ENCODE measurements at places on chromosomes 5 and 9.

DNA sequence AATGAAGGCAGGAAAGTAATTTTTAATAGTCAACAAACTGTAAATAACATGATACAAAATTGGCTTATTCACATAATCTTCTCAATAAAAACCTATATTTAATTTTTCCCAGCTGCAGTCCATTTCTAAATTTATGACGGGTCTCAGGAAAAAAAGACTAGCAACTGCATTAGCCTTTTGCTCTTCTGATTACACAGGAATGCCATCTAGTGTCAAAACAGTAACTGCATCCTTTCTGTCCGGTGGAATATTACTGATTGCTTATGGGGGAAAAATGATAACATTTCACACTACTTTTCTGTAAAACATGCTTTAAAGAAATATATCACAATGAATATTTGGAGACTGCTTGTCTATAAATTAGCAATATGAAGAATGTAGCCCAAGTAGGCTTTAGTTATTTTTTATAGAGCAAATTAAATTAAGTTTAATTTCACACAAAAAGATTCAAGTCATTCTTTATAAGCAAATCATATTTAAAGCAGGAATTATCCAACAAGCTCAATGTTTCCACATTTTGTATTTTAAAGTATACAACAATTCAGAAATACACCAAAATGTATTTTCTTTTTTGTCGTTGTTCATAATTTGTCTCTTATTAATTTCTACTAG lies 534.7 kb downstream of the CDH10 start:
- DNase-seq: no peak

DNA sequence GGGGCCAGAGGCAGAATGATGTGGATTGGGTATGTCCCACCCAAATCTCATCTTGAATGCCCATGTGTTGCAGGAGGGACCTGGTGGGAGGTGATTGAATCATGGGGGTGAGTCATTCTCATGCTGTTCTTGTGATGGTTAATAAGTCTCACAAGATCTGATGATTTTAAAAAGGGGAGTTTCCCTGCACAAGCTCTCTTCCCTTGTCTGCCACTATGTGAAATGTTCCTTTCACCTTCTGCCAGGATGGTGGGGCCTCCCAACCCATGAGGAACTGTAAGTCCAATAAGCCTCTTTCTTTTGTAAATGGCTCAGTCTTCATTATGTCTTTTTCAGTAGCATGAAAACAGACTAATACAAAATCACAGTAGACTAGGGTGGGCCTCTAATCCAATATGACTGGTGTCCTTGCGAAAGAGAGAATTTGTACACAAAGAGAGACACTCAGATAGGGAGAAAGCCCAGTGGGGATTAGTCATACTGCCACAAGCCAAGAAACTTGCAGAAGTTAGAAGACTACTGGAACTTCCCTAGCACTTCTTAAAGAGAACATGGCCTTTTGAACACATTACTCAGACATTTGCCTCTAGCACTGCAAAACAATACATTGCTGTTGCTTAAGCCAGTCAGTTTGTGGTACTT lies 68.4 kb downstream of the ANXA1 start:
- DNase-seq: no peak

- no peak for DNase-seq
Measured at GRCh38 chr9:33289496-33289895, 820 bp upstream of the NFX1 start.

GRCh38 chr9:88173378-88173999 lies 35.2 kb upstream of the SPATA31C2 start:
- peak; percentile 58 for DNase-seq

- DNase-seq: no peak
Measured at GRCh38 chr9:80086822-80087345, 515.1 kb downstream of the TLE4 start.

DNA sequence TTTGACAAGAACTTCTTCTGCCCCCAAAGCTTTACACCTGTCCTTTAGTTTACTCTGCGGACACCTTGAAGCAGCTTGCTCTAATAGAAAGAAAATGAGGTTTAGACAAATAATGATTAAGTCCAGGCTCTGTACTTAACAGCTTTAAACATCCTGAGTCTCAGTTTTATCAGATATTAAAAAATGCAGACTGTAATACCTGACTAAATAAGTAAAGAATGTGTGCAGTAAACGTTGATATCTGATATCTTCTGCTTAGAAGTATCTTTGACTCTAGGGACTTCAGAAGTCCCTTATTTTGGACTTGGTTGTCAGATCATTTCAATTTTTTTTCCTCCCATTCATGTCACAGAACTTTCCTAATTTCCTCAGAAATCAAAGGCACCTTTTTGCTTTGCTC lies 1060.4 kb downstream of the CDH12 start:
- no peak for DNase-seq

- no peak for DNase-seq
Measured at GRCh38 chr5:172548311-172548731, 92.7 kb upstream of the NEURL1B start.

DNA sequence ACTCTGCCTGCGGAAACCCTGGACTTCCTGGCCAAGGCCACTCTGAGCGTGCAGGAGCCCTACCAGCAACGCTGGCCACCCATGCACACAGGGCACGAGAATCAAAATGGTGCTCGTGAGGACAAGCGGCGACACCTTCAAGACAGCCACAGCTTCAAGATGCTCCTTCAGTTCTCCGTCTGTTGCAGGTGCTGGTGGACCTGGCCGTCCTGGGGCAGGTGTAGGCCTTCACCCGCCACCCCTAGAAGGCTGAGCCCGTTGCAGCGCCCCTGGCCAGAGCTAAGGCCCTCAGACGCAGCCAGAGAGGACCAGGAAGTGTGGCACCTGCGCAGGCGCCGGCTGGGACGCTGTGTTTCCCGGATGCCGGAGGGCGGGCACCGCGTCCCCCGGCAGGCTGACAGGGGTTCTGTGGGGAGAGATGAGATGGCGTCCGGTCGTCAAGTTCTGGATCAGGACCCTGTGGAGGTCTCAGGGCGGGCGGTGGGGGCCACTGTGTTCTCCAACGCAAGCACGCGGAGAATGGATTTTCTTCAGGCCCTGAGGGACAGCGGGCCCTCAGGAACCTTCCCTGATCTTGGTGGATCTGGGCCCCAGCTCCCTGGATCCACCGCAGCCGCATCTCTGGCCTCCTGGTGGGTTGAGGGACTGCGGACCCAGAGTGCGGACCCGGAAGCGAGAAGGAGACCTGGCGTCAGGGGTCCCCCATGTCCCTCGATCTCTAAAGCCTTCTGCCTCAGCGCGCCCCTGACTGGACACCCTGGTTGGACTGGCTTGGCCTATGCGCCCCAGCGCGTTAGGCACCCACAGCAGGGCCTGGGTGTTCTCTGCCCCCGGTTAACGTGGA lies 1770.8 kb upstream of the CDH9 start:
- DNase-seq: no peak

GRCh38 chr9:70761139-70761670 lies 346.7 kb upstream of the KLF9 start:
- no peak for DNase-seq

- DNase-seq: no peak
Measured at GRCh38 chr9:130422546-130422945, 22.2 kb upstream of the ASS1 start.

DNA sequence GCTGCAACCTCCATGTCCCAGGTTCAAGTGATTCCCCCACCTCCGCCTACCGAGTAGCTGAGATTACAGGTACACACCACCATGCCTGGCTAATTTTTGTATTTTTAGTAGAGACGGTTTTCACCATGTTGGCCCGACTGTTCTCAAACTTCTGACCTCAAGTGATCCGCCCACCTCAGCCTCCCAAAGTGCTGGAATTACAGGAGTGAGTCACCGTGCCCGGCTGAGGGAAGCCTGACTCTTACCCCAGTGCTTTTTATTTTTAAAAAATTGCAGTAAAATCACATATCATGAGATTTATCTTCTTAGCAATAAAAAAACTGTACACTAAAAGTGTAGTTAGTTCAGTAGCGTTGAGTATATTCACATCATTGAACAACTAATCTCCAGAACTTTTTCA lies 105.3 kb downstream of the SLIT3 start:
- DNase-seq: no peak

- no peak for DNase-seq
Measured at GRCh38 chr5:40022057-40022456, 597.3 kb upstream of the DAB2 start.

GRCh38 chr9:129236441-129237145 lies 58.5 kb upstream of the IER5L start:
- DNase-seq: peak; percentile 39

DNA sequence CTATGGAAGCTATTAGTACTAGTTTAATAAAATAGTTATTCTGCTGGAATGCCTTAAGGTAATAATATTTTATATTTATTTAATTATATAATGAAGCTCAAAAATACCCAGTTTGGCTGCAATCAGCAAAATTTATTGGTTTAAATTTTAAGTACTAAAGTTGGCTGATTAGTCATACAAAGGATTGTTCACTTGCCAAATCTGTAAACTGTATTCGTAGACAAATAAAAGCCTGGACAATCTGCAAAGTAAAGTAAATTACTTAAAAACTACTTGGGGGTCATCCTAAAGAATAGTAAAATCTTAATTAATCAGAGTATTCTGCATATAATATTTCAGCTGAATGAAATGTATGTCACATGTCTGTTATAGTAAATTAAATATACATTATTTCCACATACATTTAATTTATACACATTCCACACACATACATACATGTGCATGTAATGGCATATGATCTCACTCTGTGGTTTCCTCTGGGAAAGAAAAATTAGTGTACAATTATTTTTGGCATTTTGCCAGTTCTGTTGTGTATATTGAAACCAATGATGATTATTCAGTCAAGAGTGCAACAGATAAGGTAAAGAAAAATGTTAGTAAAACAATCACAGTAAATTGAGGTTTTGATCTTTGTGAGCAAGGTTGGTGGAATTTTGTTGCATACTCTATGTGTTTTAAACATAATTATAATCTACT lies 455.9 kb downstream of the CDH9 start:
- DNase-seq: no peak

GRCh38 chr9:121154782-121155181 lies 46.9 kb downstream of the RAB14 start:
- DNase-seq: no peak

GRCh38 chr5:139712412-139712811 lies 64.3 kb downstream of the CXXC5 start:
- no peak for DNase-seq

DNA sequence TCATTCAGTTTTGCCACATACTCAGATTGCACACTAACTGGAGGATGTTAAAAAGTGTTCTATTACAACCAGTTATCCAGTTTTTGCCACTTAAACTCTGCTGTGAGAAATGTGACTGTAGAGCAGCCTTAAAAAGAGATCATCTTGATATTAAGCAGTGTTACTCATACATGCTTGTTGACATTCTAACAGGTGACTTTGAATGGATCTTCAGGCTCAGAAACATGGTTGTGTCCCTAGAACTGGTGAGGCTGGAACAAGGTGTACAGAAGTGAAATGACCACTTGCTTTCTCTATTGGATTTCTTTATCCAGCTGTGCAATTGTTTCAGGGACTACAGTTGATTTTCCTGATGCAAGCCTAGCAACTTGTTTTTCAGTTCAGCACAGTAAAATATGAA lies 166.1 kb upstream of the CCDC152 start:
- no peak for DNase-seq

- peak; percentile 94 for DNase-seq
Measured at GRCh38 chr9:136483589-136484152, 831 bp upstream of the SEC16A start.

GRCh38 chr9:134276453-134277245 lies 49.6 kb upstream of the RXRA start:
- DNase-seq: no peak

- DNase-seq: peak; percentile 63
Measured at GRCh38 chr9:33159777-33160127, 7.4 kb downstream of the B4GALT1 start.

- no peak for DNase-seq
Measured at GRCh38 chr9:129439242-129439641, 181.7 kb downstream of the C9orf50 start.

DNA sequence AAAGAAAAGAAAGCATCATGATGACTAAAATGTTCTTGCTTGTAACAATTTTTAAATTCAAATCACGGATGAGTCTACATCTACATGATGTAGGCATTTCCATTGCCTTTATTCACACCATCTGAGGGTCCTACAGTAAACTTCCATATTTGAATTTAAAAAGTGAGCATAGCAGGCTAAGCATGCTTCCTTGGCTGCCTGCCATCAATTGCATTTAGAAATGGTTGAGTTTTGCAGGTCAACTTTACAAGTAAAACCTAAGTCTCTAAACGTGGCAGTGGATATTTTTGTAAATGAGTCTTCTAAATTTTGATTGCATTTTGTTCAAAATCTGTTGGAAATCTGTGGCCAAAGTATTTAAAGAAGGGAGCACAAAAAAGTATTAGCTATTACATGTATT lies 136.5 kb upstream of the PTCH1 start:
- no peak for DNase-seq

GRCh38 chr5:79936646-79937216 lies 54.3 kb downstream of the MTX3 start:
- no peak for DNase-seq

DNA sequence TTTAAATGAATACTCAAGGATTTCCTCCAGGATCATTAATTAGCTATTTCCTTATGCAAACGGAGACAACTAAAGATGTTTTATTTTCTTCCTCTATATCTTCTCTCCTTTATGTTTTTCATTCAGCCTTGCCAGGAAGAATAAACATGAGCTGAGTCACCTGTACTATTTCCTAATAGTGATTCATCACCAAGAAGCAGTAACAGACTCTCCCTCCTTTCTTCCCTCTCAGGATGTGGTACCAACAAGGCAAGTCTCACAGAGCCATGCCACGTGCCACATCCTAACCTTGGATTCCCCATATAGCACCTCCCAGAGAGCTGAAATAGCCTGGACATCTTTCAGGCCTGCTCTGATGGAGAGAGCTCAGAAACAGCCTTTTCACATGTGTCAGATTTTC lies 758.6 kb upstream of the DMAC1 start:
- DNase-seq: no peak

- no peak for DNase-seq
Measured at GRCh38 chr5:160349249-160349934, 21.0 kb downstream of the C1QTNF2 start.

GRCh38 chr9:137369911-137370764 lies 52.8 kb downstream of the EXD3 start:
- no peak for DNase-seq

DNA sequence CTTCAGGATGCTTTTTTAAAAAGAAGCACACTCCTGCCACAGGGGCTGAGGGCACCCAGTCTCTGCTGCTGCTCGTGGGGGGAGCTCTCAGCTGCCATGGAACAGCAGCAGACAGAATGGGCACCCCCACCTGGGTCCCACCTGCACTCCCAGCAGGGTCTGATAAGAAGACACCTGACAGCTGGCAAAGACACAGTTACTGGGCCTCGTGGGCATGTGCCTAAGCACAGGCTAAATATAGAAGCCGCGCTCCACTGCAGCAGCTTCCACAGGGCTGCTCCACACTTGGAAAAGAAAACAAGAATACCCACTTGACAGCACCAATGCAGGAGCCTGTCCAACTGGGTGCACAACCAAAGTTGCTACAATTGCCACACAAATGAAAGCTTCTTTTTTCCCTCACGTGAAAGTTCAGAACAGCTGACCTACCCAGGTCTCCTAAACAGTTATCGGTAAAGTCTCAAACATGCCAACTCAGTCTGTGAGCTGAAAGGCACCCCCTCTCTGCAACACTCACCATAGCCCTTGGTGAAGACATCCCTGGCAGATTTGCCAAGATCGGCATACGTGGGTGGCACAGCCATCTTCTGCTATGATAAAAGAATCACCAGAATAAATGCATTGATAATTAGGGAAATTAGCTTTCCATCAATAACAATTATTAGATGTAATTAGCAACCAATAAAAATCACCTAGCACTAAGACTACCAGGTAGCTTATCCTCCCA lies 12.2 kb downstream of the VDAC1 start:
- DNase-seq: no peak

GRCh38 chr9:137323531-137324331 lies 21.7 kb upstream of the NRARP start:
- DNase-seq: no peak

GRCh38 chr5:145867806-145868205 lies 5.0 kb downstream of the GRXCR2 start:
- no peak for DNase-seq

Measured in T-cell (primary cell).